Skin of body (tissue), 3 donors: ENCODE measurements at places on chromosomes 4 and X.

DNA sequence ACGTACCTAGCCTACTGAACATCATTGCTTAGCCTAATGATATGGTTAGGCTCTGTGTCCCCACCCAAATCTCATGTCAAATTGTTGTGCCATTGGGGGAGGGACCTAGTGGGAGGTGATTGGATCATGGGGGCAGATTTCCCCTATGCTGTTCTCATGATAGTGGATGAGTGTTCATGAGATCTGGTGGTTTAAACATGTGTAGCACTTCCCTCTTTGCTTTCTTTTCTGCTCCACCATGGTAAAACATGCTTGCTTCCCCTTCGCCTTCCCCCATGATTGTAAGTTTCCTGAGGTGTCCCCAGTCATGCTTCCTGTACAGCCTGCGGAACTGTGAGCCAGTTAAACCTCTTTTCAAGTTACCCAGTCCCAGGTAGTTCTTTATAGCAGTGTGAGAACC is 102.6 kb downstream of the RAPGEF2 start:
- no peak for DNase-seq

- DNase-seq = no peak
Measured at GRCh38 chr4:129972257-129972656, 876.3 kb downstream of the C4orf33 start.

GRCh38 chrX:153556767-153557166 is 39.3 kb downstream of the ATP2B3 start:
- no peak for DNase-seq

GRCh38 chrX:57313583-57314215 is 27.2 kb downstream of the FAAH2 start:
- no peak for DNase-seq

- no peak for DNase-seq
Measured at GRCh38 chrX:45781901-45782553, 581.4 kb upstream of the DIPK2B start.

DNA sequence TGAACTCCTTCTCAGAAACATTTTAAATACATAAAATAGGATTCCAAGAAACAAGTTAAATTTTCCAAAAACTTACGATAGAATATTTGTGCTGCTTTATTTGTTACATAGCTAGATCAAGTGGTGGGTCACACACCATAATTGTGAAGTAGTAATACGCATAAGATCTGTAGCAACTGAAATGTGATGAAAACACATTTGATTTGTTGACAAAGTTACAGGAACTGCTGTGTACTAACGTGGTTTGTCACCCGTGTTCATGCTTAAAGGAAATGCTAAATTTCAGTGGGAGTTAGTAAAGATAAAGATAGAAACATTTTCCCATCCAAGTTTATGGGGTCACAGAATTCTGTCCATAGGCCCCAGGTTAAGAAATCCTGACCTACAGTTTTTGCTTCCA is 34.1 kb upstream of the PHEX start:
- no peak for DNase-seq

DNA sequence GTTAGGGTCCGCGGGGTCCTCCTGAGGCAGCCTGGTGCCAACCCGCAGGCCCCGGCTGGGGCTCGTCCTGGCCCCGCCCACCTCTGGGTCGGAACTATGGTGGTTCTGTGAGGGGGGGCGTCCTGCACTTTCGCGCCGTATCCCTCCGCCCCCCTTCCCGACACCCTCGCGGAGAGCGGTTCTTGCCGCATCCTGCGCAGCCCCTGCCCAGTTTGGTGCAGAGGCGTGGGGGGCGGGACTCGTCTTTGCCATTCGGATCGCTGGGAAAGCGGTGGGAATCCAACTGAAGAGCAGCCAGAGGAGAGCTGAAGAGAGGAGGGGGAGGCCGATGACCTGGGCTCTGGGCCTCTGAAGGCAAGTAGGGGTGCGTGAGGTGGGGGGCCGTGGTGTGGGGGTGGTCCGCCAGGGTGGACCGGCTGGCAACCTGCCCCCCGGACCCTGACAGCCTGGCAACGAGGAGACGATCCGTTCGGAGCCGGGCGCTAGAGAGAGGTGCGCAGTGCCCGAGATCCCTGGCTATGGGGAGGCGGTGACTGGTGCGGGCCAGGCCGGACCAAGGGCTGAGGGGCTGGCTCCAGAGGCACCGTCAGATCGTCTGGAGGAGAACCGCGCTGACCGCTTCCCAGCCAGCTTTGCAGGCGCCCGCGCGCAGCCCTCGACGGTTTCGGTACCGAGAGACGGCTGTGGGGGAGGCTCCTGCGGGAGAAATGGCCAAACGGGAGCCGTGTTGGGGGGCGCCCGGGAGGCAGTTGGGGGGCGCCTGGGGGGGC is at the start of gene GPRASP1:
Gene GPRASP1 (plus strand): TSS at position 242 of the 770 bp plus-strand sequence. CDS start 2,431 bp downstream, outside the sequence.
- DNase-seq = peak; percentile 18

GRCh38 chrX:130415201-130415600 is 13.4 kb downstream of the RBMX2 start:
- DNase-seq = no peak

GRCh38 chr4:99180382-99181070 is 36.4 kb upstream of the ADH4 start:
- peak; percentile 19 for DNase-seq

DNA sequence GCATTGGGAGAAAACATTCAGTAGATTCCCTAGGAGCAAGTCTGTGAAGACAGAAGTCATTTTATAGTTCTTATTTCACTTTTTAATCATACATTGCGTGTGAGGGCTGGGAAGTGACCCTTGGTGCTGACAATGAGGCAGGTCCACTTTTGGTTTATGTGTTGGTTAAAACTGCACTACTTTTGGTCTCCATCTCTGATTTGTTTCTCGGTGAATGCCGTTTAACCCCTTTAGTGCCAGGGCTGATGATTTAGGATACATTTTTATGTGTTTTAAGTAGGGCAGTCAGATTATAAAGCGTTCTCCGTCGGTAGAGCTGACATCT is 110.4 kb downstream of the AFF1 start:
- DNase-seq = no peak

- DNase-seq = no peak
Measured at GRCh38 chr4:42265782-42266602, 113.5 kb upstream of the BEND4 start.

DNA sequence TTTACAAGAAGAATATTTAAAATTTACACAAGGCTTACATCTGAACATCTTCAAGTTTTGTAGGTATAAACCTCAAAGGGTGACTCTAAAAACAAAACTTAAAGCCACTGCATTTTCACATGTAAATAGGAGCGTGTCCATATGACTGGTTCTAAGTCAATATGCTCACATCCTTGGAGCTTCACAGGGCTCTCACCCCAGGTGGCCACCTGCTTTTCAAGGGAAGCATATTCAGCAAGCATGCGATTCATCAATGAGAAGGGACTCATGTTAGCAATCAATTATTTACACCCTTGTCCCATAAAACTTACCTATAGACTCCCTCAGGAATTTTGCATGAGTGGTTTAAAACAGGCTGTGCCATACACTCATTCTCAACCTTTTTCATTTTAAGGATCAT is 17.8 kb upstream of the KLHL34 start:
- DNase-seq = no peak

DNA sequence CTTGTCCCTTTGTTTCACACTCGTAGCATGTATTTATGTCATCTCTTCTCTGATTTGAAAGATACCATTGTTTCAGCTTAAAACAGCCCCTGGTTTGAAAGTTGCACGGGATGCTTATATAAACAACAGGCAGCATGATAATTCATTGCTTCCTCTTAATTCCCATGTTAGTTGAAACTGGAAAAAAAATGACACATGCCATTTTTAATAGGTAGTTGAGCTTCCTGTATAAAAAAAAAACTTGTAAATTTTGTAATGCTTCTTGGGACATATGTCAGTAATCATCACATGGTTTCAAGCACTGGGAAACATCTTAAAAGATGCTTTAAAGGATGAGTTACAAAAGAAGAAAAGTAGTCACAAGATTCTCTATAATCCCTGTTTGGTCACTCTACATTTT is 243.0 kb downstream of the PALLD start:
- no peak for DNase-seq

GRCh38 chr4:188804861-188805260 is 665.6 kb downstream of the TRIML1 start:
- no peak for DNase-seq

GRCh38 chrX:112945826-112946225 is 105.2 kb upstream of the AMOT start:
- DNase-seq = no peak

- DNase-seq = no peak
Measured at GRCh38 chrX:2192584-2193272, 308.0 kb downstream of the DHRSX start.

GRCh38 chr4:185463541-185463940 is 8.0 kb downstream of the CCDC110 start:
- DNase-seq = no peak

DNA sequence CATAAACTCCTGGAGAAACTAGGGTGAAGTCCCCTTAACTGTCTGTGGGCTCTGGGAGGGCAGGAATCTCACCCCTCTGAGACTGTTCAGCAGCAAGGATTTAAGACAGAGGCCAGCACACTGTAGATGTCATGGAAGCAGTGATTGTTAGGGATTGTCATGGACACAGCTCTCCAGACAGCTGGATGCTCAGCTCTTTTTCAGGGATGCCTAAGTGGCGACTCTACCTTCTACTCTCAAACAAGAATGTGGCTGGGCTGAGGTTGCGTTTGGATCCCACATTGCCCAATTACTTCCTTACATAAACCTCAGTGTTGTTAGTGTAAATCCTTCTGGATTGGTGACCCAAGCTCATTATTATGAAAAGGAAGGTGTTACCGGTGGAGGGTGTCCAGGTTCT is 291.9 kb upstream of the VCX3A start:
- no peak for DNase-seq

GRCh38 chr4:11632025-11632424 is 203.3 kb upstream of the HS3ST1 start:
- no peak for DNase-seq

DNA sequence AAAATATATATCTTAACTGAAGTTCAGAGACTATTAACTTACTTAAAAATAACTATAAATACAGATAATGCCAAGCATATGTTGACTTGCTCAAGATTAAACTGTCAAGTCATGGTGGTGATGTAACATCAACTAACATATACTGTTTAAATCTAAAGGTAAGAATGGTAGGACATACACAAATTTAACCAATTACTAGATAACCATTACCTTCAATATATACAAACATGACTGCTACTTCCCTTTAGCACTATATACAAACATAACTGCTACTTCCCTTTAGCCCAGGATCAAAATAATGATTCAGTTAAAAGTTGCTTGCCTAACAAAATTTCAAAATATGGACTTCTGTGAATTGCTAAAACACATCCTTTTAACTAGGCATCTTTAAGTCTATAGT is 14.9 kb downstream of the HNRNPD start:
- no peak for DNase-seq

DNA sequence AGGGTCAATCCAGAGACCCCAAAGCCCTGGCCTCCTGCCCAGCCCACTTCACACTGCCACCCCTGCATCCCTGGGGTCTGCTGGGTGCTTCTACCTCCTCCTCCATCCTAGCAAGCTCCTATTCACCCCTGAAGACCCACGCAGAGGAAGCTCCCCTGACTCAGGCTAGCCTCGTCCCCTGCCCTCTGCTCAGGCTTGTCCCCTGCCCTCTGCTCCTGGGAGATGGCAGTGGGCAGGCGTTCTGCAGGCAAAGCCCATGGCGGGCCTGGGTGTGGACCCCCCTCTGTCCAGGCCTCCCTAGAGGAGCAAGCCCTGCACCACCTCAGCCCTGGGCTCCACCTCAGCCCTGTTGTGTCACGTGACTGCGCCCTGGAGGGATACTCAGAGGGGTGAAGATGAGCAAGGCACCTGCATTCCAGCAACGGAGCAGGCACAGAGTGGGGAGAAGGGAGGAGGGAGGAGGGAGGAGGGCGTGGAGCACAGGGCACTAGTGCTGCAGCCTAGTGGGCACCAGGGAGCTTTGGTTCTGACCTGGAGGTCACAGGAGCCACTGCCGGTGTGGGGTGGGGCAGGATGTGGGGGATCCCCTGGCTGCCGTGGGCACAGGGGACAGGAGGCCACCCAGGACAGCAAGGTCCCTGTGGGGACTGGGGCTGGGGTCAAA is 27.6 kb upstream of the FGFR3 start:
- no peak for DNase-seq

DNA sequence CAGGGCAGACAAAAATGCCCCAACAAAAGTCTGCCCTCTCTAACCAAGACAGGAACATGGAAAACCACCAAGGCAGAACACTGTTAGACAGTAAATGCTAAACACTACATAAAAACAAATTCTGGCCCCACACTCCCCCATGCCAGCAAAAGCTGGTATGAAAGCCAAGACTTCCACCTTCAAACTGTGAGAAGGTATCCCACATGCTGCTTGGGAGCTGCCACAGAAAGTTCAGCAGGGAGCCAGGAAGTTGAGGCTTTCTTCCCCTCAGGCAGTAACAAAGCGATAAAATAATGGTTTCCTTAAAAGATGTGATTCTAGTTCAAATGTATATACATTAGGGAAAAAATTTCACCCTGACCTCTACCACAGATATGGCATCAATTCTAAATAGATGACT is 770.4 kb upstream of the NDST4 start:
- no peak for DNase-seq

DNA sequence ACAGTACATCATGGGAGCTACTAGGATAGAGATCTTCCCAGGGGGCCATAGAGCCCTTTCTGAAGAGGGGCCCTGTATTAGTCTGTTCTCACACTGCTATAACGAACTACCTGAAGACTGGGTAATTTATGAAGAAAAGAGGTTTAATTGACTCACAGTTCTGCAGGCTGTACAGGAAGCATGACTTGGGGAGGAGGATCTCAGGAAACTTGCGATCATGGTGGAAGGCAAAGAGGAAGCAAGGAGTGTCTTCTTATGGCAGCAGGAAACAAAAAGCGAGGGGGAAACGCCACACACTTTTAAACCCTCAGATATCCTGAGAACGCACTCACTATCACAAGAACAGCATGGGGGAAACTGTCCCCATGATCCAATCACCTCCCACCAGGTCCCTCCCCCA is 4.2 kb upstream of the SLC9A6 start:
- no peak for DNase-seq

GRCh38 chrX:9902656-9903055 is 64.5 kb upstream of the CLDN34 start:
- no peak for DNase-seq

DNA sequence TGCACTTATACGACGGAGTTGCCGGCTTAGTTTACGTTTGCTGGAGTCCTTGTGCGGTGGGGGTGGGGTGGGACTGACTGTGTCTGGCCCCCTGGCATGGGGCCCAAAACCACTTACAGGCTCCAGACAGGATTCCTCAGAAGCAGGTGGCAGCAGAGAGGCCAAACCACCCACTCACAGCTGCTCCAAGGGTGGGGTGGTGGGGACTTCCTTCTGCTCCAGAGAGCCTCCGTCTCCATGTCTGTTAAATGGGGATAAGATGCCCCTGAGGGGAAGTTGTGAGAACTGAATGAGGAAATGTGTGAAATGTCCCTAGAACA is 36.7 kb downstream of the PSAPL1 start:
- DNase-seq = peak; percentile 31

DNA sequence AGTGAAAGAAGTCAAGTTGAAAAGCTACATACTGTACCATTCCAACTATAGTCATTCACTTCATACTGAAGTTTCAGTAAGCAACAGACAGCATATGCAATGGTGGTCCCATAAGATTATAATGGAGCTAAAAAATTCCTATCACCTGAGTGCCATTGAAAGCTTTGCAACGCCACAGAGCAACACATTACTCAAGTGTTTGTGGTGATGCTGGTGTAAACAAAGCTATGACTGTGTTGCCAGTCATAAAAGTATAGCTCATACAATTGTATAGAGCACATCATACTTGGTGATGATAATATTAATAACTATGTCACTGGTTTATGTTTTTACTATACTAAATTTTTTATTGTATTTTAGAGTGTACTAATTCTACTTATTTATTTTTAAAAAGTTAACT is 78.9 kb downstream of the NAF1 start:
- no peak for DNase-seq
